Esophagus muscularis mucosa (tissue), 4 donors: ENCODE measurements at places on chromosomes 4 and X. TPM values are rescaled to one million over a fixed set of nuclear protein-coding genes. Genes with fewer than 3 reads are reported as not detected.
A peak's percentile ranks its signal among the peaks of the same experiment; 100 is the strongest.

DNA sequence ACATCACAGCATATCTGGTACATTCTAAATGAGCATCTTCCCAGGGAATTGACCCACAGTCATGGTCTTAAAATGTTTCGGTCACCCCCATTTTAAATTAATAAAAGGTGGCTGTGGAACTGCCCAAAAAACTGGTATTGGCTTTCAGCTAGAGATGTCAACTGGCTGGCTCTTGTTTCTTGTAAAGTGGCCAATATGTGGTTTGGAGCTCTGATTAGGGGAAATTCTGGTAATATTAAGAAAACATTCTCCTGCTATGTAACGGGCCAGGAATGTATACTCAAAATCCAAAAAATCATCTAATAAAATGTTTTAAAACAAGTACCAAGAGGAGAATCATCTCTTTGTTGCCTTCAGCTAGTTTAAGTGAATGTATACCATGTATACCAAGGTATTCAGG is 62.0 kb upstream of the VCX2 start:
- DNase-seq, result no peak

DNA sequence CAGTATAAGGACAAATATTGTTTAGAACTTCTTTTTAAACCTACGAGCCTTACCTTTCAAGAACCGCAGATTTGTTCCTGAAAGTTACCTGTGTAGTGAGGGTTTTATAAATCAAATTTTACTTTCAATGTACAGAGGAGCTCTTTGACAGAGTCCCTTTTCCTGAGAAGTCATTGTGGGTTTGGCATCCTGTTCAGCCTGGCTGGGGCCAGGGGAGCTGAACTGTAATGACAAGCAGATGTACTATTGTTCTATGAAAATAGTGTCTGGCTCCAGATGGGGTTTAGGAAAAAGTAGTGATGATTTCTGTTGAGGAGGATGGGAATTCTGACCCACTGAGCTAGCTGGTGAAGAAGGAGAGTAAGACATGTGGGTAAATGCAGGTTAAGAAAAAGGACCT is 196.2 kb upstream of the PGRMC2 start:
- no peak for DNase-seq

DNA sequence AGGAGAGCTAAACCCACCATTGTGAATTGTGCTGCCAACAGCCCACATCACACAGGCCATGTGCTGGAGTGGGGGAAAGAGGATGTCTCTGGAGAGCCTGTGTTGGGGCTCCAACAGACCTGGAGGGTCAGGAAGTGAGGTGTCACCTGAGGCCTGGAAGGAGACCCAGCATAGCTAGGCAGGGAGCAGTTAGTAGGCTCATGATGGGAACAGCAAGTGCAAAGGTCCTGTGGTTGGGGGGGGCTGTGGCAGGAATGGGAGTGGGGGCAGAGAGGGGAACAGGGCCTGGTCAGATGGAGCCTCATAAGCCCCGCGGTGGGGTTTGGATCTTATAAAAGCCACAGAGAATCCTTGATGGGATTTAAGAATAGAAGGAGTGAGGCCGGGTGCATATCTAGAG is 35.9 kb upstream of the GPR78 start:
- no peak for DNase-seq

- DNase-seq, result peak; percentile 57
Observed at GRCh38 chr4:147590249-147590920, 26.8 kb upstream of the TMEM184C start.

DNA sequence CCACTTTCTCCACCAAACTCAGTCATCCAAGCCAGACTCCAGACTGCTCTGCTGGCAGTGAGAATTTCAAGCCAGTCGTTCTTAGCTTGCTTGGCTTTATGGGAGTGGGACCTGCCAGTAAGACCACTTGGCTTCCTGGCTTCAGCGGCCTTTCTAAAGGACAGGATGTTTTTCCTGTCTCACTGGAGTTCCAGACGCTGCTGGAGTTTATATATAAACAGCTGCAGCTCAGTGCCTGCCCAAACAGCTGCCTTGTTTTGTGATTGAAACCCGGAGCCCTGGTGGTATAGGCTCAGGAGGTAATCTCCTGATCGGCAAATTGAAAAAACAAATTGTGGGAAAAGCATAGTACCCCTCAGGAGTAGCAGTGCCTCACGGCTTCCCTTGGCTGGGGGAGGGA is 1165.8 kb upstream of the ADGRL3 start:
- DNase-seq, result no peak

GRCh38 chrX:39652336-39652735 is 445.4 kb downstream of the BCOR start:
- no peak for DNase-seq

DNA sequence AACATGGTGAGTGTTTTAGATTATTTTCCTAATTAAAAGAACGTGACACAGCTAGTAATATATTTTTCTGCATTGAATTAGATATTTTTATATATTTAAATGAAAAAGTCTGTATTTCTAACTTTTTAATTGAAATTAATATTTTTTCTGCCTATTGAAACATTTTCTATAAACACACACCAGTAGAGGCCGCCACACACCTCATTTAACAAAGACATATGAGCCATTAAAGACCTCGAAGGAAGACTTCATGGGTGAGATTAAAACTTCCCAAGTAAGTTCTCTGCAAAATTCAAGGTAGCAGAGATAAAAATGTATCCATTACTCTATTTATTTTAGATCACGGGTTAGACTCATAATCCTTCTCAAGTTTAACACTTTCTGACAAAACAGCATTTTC is 8.3 kb downstream of the SLITRK2 start:
- DNase-seq, result no peak

DNA sequence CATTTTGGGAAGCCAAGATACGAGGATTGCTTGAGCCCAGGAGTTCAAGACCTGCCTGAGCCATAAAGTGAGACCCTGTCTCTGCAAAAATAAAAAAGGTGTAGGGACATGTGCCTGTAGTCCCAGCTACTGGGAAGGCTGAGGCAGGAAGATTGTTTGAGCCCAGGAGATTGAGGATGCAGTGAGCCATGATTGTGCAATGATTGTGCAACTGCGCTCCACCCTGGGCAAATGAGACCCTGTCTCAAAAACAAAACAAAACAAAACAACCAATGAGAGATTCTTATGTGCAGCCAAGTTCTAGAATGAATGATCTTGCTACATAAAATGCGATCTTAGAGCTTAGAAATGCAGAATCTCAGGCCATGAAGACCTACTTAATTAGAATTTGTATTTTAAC is 22.5 kb downstream of the SLC9B2 start:
- DNase-seq, result no peak

GRCh38 chrX:71393919-71394318 is 27.8 kb downstream of the TAF1 start:
- DNase-seq, result no peak

DNA sequence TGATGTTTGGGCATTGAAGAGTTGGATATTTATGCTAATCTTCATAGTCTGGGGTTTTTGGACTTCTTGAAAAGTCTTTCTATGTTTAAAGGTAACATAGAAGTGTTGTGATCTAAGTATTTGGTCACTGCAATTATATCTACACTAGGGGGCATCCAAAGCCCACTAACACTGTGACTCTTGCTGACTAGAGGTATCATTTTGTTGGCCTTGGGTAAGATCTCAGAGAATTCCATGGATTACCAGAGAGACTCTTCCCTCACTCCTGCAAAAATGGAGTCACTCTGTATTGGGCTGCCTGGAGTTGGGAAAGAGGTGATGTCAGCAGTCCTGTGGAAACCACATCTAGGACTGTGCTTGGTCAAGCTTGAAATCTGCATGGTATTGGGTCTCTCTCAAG is 1077.6 kb downstream of the FAM133A start:
- DNase-seq, result no peak

DNA sequence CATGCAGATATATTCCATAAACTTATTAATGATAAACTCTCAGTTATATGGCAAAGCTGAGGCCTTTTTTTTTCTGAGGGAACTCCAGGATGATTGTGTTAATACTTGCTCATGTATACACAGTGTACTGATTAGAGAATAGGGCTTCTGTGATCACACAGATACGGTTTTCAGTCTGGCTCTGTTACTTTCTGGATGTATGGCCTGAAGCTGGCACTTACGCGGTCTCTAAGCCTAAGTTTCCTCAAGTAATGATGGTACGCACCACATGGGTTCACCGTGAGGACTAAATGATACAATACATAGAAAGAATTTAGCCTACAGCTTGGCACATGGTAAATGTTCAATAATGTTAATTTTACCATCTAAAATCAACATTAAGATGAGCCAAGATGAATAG is 73.8 kb downstream of the SEC24D start:
- no peak for DNase-seq

GRCh38 chrX:38332505-38332904 is 5.2 kb upstream of the RPGR start:
- DNase-seq, result no peak

DNA sequence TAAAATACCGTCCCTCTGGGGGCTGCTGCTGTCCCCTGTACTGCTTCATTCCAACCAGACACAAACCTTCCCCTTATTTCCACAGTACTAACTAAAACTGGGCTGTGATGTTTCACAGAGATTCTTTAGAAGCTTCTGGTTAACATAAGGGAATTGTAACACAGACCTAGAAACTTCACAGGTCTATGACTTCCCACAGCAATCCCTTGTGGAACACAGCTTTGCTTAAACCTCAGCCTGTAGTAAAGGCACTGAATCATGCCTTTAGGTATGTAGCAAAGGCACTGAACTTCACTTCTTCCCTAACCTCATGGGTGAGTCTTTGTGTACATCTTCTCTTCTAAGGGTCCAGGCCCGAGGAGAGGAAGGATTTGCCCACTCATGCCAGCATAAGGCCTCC is 49.4 kb downstream of the SPINK2 start:
- DNase-seq, result no peak

GRCh38 chr4:7236847-7237246 is 44.5 kb downstream of the SORCS2 start:
- DNase-seq, result no peak

GRCh38 chrX:97158269-97158668 is 274.6 kb downstream of the RPA4 start:
- DNase-seq, result no peak

DNA sequence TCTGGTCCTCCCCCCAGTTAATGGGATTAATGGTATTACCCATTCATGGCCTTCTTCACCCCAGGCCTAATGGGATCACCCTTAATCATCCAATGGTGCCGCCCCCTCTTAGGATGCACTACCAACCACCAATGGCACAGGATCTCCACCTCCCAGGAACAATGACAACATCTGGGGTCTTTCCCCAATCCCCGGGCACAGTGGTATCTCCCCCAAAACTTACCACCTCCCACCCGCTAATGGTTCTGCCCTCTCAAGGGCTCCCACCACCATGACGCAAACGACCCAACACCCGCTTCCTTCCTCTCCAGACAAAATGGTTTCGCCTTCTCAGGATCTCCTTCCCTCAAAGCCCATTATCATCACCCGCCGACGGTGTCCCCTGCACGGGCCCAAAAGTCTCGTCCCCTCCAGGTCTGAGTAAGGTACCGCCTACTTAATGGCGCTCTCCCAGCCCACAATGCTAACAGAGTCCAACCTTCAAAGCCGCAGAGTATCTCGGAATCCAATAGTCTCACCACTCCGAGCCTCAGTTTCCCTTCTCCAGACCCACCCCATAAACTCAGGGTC is 458 bp downstream of the GRIPAP1 start:
- no peak for DNase-seq

DNA sequence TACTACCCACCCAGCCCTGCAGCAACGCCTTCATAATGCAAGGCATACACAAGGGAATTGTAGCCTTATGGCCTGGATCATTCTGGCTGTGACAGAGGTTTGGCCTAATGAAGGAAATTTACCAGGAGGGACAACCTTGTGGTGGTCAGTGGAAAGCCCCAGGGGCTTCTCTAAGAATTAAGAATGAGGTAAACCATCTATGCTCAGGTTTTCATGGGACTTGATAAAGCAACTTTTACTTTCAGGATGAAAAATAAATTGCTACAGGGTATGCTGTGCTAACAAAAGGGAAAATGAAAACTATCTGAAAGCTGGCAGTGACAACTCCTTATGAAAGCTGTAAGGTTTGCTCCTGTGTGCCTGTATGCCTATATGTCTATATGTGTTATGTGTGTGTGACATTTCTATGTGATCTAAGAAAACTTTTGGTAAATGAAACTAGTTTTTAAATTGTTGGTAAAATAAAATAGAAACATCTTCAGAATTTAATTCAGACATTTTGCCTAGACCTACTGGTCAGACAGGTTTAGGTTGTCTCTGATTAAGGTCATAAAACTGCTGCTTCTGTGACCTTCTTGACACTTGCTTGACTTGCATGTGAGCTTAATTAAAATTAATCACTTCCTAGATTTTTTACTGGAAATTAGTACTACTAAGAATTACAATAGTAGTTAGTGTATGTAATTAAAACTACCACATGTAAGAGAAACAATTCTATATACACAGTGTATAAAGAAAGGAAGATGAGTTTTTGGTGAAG is 19.9 kb upstream of the TXK start:
- DNase-seq, result no peak

DNA sequence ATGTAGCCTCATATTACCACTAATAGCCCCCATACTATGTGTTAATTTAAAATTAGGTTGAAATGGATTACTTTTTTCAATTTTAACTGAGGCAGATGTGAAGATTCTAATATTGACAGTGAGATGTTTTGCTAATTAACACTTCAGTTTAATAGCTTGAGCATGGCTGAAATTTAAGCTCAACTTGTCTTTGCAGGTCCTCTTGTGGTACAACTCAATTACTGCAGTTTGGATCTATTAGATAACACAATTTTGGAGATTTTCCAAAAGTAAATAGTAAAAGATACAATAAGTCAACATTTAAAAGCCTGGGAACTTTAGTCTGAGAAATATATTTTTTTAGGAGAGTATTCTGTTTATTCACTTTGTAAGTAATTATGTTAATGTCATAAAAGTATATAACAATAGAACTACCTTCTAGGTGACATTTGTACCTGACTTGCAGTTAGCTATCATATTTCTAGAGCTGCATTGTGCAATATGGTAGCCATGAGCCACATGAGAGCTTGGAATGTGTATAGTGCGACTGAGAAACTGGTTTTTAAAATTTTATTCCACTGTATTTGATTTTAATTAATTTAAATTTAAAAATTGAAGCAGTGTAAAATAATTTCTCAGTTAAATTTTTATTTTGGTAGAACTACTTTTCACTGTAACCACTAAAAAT is 73.1 kb upstream of the FMR1 start:
- DNase-seq, result no peak

GRCh38 chrX:129690435-129690834 is 35.7 kb upstream of the APLN start:
- peak; percentile 66 for DNase-seq

DNA sequence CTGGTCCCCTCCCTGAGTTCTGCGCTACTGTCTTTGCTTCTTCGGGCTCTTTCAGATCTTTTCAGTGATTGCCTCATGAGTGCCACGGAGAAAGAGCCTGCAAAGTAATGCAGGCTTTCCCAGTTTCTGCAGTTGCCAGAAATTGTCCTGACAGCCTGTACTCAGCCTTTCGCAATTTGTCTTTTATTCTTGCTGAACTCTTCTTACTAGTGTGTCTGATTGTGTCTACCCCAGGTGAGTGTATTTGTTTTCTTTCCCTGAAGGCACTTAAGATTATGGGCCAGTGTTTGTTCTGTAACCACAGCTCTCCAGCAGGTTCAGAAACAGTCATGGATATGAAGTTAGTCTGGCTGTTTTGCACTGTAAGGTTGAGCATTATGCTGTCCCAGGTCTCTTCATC is 47.1 kb downstream of the FAM193A start:
- DNase-seq, result no peak

- DNase-seq, result no peak
Observed at GRCh38 chr4:93776386-93777080, 52.0 kb upstream of the ATOH1 start.

Gene MTTP
- total RNA-seq, result 0.57 TPM

Gene MPC1L
- not detected for total RNA-seq

Gene BLOC1S4
- total RNA-seq, result 19.5 TPM

Gene COX7B2
- not detected for total RNA-seq

Gene SRPX
- total RNA-seq, result 40.7 TPM

Gene AREG
- 18.6 TPM for total RNA-seq

Gene HDAC6
- total RNA-seq, result 37.6 TPM

Gene HAND2
- 163 TPM for total RNA-seq

Gene PCYT1B
- 11.7 TPM for total RNA-seq

Gene TMPRSS11B
- total RNA-seq, result not detected
